ENCODE measurements at places on chromosomes 11 and 22. TPM values are rescaled to one million over a fixed set of nuclear protein-coding genes. Genes with fewer than 3 reads are reported as not detected.

DNA sequence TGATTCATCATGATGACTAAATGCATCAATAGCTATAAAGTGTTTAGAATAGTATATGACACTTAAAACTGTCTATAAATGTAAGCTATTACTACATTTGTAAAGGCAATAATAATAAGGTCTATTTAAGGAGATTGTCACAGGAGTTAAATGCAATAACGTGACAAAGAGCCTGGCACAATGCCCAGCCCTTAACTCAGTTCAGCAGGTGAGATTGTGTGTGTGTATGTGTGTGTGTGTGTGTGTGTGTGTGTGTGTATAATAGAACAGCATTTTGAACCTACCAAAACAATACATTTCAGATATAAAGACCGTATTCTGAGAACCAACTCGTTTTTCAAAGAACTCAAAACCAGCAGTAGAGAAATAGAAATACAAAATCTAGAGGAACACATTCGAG is 177.5 kb downstream of the MYO18B start:
- no peaks in the 10 kb centered on the region for H3K4me1 ChIP-seq
- H3K27ac ChIP-seq: no peak overlapping the region
- no peak overlapping the region for H3K4me3 ChIP-seq
- no peaks in the 10 kb centered on the region for H3K36me3 ChIP-seq
- no peaks in the 10 kb centered on the region for H3K27me3 ChIP-seq
- DNase-seq: no peak

YAP1 gene
- total RNA-seq: not detected

GSTT2B gene
- not detected for total RNA-seq

KRTAP5-9 gene
- total RNA-seq: not detected

DNA sequence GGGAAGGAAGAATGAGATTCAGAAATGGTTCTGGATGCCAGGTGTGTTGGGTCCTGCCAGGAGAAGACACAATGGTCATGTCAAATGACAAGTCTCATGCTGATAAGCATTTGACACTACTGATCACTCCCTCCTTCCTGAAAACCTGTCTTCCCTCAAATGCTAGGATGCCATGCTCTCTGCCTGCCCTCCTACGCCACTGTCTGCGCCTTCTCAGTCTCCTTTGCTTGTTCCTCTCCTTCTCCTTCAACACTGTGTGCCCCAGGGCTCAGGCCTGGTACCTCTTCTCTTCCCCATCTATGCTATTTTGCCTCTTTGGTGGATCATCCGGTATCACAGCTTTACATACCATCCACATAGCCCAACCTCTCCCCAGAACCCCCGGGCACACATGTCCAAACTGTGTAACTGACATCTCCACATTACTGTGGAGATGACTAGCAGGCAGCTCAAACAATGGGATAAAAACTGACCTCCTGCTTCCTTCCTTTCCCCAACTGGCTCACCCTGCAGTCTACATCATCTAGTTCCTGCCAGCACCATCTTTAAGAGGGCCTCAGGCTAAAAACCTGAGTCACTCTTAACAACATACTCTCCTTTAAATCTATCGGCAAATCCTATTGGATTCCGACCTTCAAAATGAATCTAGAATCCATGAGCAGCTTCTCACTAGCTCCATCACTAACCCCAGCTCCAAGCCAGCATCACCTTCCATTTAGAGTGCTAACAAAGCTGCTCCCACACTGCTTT is 8.2 kb downstream of the AP1B1 start:
- peaks cover 12% of the 10 kb centered on the region for H3K4me1 ChIP-seq
- no peak for DNase-seq
- H3K36me3 ChIP-seq: peaks cover 10% of the 10 kb centered on the region

DNA sequence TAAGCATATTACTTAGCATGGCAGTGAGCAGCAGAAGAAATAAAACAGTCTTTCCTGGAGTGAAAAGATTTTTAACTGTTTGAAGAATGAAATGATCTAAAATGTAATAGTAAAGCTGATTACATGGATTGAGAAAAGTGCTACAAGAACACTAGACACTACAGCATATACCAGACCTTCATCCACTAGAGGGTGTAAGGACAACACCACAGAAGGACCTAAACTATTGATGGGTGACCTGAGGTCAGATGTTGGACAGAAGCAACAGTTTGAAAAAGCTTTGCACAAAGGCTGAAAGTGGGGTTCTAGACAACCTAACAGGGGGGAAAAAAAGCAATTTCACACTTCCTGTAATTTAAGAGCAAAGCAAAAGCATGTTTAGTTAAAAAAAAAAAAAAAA is 97.7 kb downstream of the RBFOX2 start:
- H3K4me1 ChIP-seq: no peaks in the 10 kb centered on the region
- DNase-seq: no peak
- H3K4me3 ChIP-seq: no peak overlapping the region
- H3K36me3 ChIP-seq: no peaks in the 10 kb centered on the region
- no peaks in the 10 kb centered on the region for H3K27me3 ChIP-seq

- DNase-seq: peak; percentile 73
- no peaks in the 10 kb centered on the region for H3K27me3 ChIP-seq
- peaks cover 99% of the 10 kb centered on the region for H3K4me1 ChIP-seq
- no peak overlapping the region for H3K4me3 ChIP-seq
- H3K36me3 ChIP-seq: no peaks in the 10 kb centered on the region
Observed at GRCh38 chr11:48011798-48012391, 31.5 kb downstream of the PTPRJ start.

DNA sequence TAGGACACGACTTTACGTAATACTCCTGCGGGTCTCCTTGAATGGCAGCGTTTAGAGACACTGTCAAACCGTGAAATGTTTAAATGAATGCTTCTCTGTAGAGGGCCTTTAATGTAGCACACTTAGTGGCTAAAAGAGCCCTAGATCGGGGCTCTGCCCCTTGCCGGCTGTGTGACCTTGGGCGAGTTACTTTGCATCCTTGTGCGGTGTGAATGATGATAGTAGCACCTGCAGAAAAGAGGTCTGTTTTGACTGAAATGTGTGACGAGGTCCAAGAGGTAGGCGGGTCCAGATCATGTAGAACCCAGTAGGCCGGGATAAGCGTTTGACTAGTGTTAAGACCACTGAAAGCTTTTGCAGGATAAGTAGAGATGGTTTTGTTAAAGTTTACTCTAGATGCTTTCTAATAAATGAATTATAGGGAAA is 866 bp downstream of the MED17 start:
- no peak for DNase-seq
- peaks cover 29% of the 10 kb centered on the region for H3K4me1 ChIP-seq
- H3K27me3 ChIP-seq: no peaks in the 10 kb centered on the region
- peaks cover 14% of the 10 kb centered on the region for H3K36me3 ChIP-seq
- H3K27ac ChIP-seq: peak overlapping the region; percentile 89

GRCh38 chr11:47078751-47079521 is 97.7 kb downstream of the ARFGAP2 start:
- H3K36me3 ChIP-seq: no peaks in the 10 kb centered on the region
- no peaks in the 10 kb centered on the region for H3K4me1 ChIP-seq
- H3K27me3 ChIP-seq: no peaks in the 10 kb centered on the region

DNA sequence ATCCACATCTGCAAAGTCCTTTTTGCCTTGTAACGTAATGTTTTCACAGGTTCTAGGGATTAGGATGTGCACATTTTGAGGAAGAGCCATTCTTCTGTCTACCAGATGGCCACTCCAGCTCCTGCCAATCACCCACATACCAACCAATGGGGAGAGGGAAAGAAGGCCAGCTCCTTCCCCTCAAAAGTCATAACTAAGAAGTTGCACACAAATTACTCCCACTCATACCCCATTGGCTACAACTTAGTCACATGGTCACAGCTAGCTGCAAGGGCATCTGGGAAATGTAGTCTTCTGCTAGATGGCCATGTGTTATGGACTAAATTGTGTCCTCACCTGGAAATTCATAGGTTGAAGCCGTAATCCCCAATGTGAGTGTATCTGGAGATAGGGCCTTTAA is 15.4 kb upstream of the MYOD1 start:
- H3K27me3 ChIP-seq: no peaks in the 10 kb centered on the region
- no peaks in the 10 kb centered on the region for H3K36me3 ChIP-seq
- H3K4me1 ChIP-seq: no peaks in the 10 kb centered on the region
- DNase-seq: no peak
- H3K4me3 ChIP-seq: no peak overlapping the region
- H3K27ac ChIP-seq: no peak overlapping the region

DNA sequence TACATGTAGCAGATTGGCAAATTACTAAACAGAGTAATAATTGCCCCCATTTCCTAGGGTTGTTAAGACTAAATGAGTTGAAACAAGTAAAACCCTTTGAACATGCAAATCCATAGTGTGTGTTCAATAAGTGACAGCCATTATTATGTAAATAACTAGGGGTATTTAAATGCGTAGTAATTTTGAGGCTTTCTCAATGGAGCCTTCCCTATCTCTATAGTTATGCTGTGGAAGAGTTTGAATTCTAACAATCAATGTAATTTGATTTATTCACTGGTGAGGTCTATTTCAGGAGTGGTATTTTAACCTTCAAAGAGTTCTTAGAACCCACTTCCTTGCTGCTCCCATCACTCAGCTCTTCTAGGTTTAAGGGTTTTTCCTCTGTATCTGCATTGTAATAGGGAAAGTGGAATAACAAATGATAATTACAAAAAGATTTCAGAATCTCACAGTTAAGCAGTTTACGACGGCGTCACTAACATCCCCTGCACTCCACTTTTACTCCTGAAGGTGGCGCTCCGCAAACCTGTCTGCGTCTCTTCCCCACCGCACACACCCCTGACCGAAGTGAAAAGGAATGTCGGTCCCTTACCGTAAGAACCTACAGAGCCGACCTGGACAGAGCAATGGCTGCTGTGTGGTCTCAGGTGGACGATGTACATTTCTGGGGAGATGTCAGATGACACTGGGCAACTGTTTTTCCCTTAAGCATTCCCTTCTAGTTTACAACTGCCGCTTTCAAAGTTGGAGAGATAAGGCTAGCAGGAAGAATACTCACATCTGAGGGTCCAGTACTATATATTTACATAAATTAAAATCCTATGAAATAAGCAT is 80.8 kb downstream of the ZC3H12C start:
- H3K36me3 ChIP-seq: no peaks in the 10 kb centered on the region
- no peak overlapping the region for H3K27ac ChIP-seq
- H3K4me1 ChIP-seq: peaks cover 3% of the 10 kb centered on the region
- no peak overlapping the region for H3K4me3 ChIP-seq

- no peaks in the 10 kb centered on the region for H3K27me3 ChIP-seq
- H3K4me3 ChIP-seq: no peak overlapping the region
- H3K4me1 ChIP-seq: no peaks in the 10 kb centered on the region
Observed at GRCh38 chr11:7320306-7320705, 68.6 kb downstream of the SYT9 start.

- peaks cover 22% of the 10 kb centered on the region for H3K4me1 ChIP-seq
- H3K27me3 ChIP-seq: no peaks in the 10 kb centered on the region
- no peaks in the 10 kb centered on the region for H3K36me3 ChIP-seq
- no peak overlapping the region for H3K27ac ChIP-seq
Observed at GRCh38 chr11:45144126-45145082, 2.0 kb upstream of the PRDM11 start.

- H3K4me3 ChIP-seq: peak overlapping the region; percentile 32
- H3K36me3 ChIP-seq: no peaks in the 10 kb centered on the region
- H3K4me1 ChIP-seq: peaks cover 39% of the 10 kb centered on the region
- DNase-seq: peak; percentile 94
- peak overlapping the region; percentile 65 for H3K27ac ChIP-seq
Observed at GRCh38 chr22:49936018-49936972, 17.9 kb downstream of the CRELD2 start.

OPCML gene
- not detected for total RNA-seq

GAL gene
- not detected for total RNA-seq

SMC1B gene
- total RNA-seq: not detected

- peaks cover 28% of the 10 kb centered on the region for H3K27me3 ChIP-seq
- no peak overlapping the region for H3K27ac ChIP-seq
- DNase-seq: peak; percentile 48
- no peaks in the 10 kb centered on the region for H3K36me3 ChIP-seq
- H3K4me3 ChIP-seq: no peak overlapping the region
Observed at GRCh38 chr11:130431331-130431773, 2.9 kb upstream of the ADAMTS8 start.

DNA sequence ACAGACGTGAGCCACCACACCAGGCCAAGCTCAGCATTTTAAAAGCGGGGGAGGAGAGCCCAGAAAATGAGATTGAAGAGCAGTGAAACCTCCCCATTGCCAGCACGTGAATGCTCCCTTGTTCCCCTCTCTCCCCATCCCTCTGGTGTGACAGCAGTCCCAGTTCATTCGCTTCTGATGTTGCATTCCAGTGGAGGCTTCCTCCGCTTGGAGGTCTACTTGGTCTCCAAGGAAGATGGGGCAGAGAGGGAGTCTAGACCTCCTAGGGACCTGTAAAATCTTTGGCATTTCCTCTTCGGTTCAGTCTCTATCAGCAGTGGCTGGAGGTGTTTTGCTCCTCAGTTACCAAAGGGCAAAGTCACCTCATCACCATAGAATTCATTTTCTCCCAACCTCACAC is 30.2 kb upstream of the EP300 start:
- DNase-seq: no peak
- no peak overlapping the region for H3K27ac ChIP-seq
- no peaks in the 10 kb centered on the region for H3K36me3 ChIP-seq

TH gene
- total RNA-seq: not detected

DNA sequence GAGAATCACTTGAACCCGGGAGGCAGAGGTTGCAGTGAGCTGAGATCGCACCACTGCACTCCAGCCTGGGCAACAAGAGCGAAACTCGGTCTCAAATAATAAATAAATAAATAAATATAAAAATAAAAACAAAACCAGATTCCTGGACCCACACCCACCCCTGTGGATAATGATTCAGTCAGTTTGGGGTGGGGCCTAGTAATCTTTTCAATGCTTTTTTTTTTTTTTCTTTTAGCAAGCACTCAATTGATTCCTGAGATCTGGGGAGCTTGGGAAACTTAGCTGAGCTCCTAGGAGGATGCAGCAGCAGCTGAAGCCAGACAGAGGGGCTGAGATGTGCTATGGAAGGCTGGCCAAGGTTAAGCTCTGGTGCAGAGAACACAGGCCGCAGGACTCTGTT is 4.6 kb upstream of the PC start:
- no peaks in the 10 kb centered on the region for H3K27me3 ChIP-seq
- H3K4me3 ChIP-seq: no peak overlapping the region
- H3K27ac ChIP-seq: no peak overlapping the region
- no peak for DNase-seq

C11orf87 gene
- total RNA-seq: not detected

DNA sequence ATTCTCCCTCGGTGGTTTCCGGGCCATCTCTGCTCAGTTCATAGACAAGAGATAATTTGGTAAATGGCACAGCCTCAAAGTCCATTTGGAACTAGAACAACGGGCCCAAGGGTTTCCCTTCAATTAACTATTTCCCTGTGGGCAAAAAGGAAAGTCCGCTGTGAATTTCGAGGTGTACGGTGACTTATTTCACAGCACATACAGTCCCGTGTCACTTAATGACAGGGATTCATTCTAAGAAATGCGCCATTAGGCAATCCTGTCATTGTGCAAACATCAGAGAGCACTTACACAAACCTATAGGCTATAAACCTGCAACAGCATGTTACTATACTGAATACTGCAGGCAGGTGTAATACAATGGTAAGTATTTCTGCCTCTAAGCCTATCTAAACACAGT is 551.6 kb downstream of the OPCML start:
- no peaks in the 10 kb centered on the region for H3K36me3 ChIP-seq
- no peak for DNase-seq
- no peak overlapping the region for H3K4me3 ChIP-seq
- H3K4me1 ChIP-seq: no peaks in the 10 kb centered on the region
- no peak overlapping the region for H3K27ac ChIP-seq

OLFML1 gene
- not detected for total RNA-seq
